ENCODE measurements at places on chromosomes 6 and 20.

GRCh38 chr6:491233-491632 lies 99.7 kb downstream of the IRF4 start:
- DNase-seq = no peak

GRCh38 chr6:6395581-6396197 lies 75.2 kb upstream of the F13A1 start:
- no peak for DNase-seq

GRCh38 chr6:127792616-127793015 lies 108.2 kb downstream of the THEMIS start:
- DNase-seq = no peak

- no peak for DNase-seq
Observed at GRCh38 chr20:21228511-21228910, 74.6 kb upstream of the XRN2 start.

GRCh38 chr6:139368661-139369060 lies 5.8 kb downstream of the CITED2 start:
- DNase-seq = no peak

DNA sequence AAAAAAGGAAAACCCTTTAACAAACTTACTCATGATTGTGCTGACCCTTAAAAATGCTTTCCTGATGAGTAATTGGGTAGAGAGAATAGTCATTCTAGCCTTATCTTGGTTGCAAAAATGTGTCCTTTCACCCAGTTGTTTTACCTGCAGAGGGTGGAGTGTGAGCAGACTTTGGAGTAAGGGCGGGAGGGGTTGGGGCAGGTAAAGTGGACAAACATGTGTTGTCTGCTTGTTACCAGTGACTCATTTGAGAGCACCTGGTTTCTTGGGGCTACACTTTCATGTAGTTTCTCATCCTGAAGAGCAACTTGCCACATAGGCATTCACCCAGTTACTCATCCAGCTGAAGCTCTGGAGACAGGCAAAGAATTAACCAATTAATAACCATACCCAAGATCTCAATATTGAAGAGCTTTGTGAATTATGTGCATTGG lies 121.1 kb downstream of the TNFRSF21 start:
- no peak for DNase-seq

GRCh38 chr20:54624706-54625390 lies 149.5 kb downstream of the DOK5 start:
- no peak for DNase-seq

DNA sequence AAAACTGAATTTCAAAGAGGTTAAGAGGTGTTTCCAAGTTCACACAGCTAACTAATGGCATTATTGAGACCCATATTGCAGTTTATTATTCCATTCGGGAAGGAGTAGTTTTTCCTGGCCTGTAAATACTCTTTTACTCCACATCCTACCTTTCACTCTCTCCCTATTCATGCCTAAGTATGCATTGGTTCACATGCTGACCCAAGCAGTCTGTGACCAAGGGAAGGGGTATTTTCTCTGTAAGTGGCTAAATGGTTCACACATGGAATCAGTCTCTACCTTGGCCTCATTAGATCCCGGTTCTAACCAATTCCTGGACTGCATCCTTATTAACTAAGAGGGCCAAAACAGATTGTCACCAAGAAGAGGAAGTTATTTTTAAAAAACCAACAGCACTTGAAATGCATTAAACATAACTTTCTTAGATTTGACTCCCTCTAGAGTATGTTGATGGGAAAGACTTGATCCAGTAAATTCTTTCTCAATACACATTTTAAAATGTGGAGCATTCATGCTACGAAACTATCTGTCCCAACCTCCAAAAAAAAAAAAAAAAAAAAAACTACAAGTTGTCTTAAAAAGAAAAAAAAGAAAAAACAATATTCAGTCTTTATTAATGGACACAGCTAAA lies 17.8 kb upstream of the RSPO3 start:
- no peak for DNase-seq

DNA sequence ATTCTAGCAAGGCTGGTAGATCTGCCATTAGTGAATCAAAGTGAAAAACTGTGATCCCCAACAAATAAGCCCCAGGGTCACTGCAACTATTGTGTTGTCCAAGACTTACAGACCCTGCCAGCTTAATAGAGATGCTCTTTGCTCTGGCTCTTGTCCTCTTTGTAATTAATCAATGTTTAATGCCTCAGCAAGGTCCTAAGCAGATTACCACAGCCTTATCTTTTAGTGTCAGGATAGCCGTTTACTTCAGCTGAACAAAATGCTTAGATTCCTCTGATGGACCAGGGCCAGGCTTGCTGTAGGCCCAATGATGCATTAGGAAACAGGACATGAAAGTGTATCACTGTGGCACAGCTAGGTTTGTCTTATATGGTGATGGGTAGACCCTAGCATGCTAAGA lies 353.3 kb downstream of the HACE1 start:
- no peak for DNase-seq

- DNase-seq = no peak
Observed at GRCh38 chr6:22361576-22361975, 64.7 kb upstream of the PRL start.

GRCh38 chr6:501891-502601 lies 110.5 kb downstream of the IRF4 start:
- DNase-seq = no peak

DNA sequence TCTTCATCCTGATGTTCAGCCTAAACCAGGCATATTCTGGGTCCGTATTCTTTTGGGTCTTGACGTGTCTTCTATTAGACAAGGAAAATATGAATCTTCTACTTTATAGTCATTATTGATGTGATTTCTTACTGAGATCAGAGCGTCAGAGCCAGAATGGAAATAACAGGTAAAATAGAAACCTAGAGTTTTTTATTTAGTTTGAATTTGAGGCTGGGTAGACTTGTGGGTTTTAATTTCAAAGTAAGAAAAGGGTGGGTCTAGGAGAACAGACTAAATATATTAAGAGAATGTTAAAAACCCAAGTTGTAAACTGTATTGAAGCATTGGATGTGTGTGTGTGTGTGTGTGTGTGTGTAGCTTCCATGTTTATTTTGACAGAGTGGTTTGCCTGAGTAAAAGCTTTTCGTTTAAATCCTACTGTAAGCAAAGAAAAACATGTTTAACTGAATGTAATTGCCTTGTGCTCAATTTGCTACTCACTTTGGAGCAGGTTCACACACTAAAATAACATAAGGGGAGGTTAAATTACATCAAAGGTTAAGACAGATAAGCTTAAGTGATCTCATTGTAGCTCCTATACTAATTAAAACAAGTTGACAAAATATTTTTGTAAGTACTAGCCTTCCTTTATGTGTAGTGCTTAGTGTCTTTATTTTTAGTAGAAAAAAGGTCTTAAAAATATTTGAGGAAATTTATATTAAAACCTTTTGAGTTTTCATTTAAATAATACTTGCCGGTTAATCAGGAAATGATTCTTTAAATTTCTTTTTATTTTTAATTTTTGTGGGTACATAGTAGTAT lies 17.4 kb downstream of the HECA start:
- DNase-seq = no peak

- no peak for DNase-seq
Observed at GRCh38 chr6:126307849-126308248, 32.1 kb upstream of the CENPW start.

GRCh38 chr6:53635322-53635721 lies 30.2 kb downstream of the KLHL31 start:
- no peak for DNase-seq

- no peak for DNase-seq
Observed at GRCh38 chr6:107636486-107636885, 146.6 kb downstream of the SOBP start.

DNA sequence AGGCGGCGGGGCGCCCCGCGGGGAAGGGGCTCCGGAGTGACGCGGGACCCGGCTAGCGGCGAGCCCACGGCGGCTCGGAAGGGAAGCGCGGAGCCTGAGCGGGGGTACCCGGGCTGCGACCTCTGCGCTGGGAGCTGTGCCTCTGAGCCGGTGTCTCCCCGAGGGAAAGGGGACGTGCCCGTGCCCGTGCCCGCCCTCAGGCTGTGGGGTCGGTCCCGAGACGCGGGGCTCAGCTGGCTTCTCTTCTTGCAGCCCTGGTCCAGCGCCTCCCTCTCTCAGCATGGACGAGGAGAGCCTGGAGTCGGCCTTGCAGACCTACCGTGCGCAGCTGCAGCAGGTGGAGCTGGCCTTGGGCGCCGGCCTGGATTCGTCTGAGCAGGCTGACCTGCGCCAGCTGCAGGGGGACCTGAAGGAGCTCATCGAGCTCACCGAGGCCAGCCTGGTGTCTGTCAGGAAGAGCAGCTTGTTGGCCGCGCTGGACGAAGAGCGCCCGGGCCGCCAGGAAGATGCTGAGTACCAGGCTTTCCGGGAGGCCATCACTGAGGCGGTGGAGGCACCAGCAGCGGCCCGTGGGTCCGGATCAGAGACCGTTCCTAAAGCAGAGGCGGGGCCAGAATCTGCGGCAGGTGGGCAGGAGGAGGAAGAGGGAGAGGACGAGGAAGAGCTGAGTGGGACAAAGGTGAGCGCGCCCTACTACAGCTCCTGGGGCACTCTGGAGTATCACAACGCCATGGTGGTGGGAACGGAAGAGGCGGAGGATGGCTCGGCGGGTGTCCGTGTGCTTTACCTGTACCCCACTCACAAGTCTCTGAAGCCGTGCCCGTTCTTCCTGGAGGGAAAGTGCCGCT lies 686 bp downstream of the ZGPAT start:
- DNase-seq = no peak

DNA sequence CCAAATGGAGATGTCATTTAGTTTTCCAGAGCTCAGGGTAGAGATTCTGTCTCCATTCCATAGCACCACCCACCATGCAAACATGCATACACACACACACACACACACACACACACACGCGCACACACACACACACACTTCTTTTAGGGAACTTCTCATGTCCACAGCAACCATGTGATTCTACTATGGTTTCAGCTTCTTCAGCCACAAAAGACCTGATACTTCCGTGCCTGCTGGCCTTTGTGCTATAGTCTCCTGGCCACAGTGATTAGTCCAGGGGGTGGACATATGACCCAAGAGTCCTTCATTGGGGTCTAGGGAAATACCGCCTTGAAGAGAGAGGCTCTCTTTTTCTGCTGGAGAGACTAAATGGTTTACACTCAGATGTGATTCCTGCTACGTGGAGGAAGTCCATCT lies 53.5 kb downstream of the CARMIL1 start:
- DNase-seq = no peak

- no peak for DNase-seq
Observed at GRCh38 chr6:139325125-139325524, 33.3 kb upstream of the TXLNB start.

DNA sequence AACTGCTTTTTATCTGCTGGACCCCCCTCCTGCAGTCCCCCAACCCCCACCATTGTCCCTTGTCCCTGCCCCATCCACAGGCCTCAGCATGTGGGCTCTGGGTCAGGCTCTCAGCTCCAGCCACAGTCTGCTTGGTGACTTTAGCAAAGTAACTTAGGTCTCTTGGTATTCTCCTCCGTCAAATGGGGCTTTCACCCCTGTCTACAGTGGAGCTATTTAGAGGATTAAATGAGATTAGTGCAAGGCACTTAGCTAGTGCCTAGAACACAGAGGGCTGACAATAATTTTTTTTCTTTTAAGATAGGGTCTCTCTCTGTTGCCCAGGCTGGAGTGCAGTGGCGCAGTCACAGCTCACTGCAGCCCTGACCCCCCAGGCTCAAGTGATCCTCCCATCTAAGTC lies 71.9 kb downstream of the TCP11 start:
- DNase-seq = no peak

GRCh38 chr6:77561768-77562314 lies 91.0 kb upstream of the MEI4 start:
- no peak for DNase-seq

- no peak for DNase-seq
Observed at GRCh38 chr6:63140692-63141318, 70.5 kb upstream of the FKBP1C start.

DNA sequence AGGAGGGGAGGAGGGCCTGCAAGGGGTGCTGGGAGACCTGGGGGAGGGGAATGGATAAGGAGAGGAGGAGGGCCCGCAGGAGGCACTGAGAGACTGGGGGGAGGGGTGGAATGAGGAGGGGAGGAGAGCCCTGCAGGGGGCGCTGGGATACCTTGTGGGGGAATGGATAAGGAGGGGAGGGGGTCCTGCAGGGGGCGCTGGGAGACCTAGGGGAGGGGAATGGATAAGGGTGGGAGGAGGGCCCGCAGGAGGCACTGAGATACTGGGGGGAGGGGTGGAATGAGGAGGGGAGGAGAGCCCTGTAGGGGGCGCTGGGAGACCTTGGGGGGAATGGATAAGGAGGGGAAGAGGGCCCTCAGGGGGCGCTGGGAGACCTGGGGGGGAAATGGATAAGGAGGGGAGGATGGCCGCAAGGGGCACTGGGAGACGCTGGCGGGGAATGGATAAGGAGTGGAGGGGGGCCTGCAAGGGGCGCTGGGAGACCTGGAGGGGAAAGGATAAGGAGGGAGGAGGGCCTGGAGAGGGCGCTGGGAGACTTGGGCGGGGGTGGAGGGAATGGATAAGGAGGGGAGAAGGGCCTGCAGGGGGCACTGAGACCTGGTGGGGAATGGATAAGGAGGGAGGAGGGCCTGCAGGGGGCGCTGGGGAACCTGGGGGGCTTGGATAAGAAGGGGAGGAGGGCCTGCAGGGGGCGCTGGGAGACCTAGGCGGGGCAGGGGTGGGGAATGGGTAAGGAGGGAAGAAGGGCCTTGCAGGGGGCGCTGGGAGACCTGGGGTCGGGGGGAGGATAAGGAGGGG lies 1.3 kb upstream of the CTCFL start:
- DNase-seq = no peak

DNA sequence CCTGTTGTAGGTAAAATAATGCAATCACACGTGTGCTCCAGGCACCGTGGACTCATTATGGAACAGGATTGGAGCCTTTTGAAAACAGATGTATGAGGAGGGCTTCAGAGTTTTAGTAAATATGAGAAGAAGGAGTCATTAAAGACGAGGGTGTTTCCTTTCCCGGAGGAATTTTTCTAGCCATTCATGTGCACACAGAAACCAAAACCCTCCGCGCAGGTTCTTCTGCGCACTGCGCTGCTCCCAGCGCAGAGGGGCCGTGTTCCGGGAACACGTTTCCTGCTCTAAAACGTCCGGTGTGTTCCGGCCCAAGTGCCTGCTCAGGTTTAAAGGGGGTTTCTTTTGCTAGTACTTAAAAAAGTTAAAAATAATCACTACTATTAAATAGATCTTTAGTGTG lies 11.6 kb downstream of the GPR31 start:
- no peak for DNase-seq

DNA sequence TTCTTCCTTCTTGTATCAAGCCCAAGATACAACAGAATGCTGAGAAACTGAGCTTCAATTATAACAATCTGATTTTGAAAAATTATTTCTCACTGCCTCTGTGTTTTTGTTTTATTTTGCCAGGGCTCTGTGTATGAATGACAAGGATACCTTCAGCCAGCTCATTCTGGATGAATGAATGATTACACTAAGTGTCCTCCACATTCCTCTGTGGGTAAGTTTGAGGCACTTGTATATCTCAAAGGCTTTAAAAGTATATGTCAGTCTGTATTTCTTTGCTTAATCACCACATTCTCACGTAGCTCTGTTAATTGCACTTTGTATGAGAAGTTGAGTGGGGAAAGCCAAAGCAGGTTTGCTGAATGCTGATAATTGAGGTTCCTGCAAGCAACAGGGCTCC lies 95.1 kb downstream of the TIAM2 start:
- no peak for DNase-seq

All from D721Med (cell line).